ENCODE measurements at places on chromosomes 13 and 19.

DNA sequence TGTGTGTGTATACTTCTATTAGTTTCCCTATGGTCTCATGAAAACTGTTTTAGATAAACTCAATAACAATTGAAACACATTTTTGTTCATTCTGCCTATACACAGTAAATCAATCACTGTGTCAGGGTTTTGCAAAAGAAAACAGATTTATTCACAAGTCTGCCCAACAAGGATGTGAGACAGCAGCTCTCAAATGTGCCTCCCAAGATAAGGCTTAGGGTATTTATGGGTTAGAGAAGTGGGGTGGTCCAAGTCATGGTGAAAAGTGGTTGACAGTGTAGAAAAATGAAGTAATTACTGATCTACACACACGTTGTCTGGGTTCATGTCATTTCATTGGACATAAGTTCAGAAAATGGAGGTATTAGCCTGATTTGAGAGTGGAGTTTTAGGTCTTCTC lies 844.6 kb downstream of the SLITRK6 start:
- no peak for DNase-seq

DNA sequence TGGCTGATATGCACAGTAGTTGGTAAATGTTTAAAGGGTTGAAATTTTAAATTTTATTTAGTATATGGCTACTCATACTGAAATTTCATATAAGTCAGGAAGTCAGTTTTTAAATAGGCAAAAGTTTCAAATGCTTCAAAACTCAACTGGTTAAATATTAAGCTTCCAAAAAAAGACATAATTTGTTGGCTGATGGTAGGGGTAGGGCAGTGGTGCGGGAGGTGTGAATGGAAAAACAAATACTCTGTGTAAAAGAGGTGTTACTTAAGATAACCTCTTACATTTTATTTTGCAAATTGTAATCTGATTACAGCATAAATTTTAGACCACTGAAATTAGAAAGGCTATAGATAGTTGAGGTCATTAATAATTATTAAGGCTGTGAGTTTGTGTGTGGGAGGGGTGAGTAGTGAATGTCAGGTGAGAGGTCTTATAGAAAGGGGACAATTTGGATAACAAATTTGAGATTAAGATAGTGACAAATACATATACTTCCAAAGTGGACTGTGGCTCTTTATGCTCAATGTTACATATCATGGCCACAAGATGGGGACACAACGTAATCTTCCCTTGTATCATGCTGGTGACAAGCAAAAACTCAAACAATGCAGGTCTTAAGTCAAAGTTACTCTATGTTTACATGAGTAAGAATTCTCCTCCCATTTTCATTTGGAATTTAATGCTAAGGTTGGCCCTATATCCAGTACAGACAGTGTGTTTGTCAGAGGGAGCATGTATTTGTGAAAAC lies 36.6 kb upstream of the OXGR1 start:
- DNase-seq, result no peak

DNA sequence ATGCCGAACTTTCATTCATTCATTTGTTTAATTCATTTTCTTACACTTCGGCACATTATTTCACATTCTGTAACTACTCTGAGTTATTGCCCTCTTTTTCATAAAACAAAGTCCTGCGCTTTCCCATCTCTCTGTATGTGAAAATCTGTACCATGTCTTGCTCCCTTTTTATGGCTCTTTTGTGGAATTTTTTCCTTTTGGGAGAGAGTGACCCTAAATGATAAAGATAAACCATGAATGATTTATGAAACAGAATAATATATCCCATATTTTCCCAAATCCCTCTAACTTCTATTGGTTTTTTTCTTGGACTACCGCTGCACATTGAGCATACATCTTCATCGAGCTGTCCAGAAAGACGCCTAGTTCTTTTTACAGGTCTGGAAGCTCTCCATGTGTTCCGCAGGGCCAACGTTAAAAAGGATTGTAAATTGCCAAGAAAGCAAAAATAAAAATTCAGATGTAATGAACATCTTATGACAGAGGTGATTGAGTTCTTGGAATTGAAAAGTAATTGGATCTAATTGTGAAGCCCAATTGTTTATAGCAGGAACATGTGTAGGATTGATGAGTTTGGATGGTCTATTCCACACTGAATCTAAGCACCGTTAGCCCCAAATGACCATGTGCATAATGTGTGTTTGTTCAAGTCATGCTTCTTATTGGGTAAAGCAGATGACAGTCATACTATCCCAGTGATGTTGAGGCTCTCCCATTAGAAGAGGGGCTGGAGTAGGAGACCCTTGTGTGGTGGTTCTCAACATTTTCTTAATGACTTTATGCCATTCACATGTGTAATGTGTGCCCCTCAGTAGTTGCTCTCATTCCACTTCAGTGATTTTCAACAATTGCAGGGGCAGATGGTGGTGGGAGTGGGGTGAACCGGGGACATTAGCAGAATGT lies 378.9 kb downstream of the DLEU7 start:
- DNase-seq, result no peak

- no peak for DNase-seq
These were observed 59.3 kb upstream of the WDFY2 start for GRCh38 chr13:51524829-51525566.

- no peak for DNase-seq
These were observed 17.0 kb upstream of the RUBCNL start for GRCh38 chr13:46403851-46404732.
